NCI-H1930 (cell line): ENCODE measurements at places on chromosomes 16 and 17.

- DNase-seq, result no peak
Observed at GRCh38 chr16:48536614-48537200, 73.3 kb downstream of the N4BP1 start.

- no peak for DNase-seq
Observed at GRCh38 chr16:86430814-86431213, 79.5 kb upstream of the FOXF1 start.

GRCh38 chr16:875182-876040 is 74.9 kb upstream of the GNG13 start:
- DNase-seq, result no peak

DNA sequence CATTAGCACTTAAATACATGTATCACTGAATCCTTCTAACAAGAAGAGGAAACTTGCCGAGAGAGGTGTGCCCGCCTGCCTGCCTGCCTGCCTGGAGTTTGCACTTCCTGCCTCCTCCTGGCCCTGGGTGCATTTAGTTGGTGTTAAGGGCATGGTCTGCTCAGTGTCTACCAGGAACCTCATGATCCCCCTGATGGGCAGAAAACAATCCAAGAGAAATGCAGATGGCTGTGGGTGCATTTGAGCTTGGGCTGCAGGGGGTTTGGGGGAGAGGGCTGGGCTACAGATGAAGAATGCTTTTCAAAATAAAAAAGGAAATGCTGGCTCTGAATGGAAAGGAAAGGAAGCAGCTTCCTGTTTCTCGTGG is 10.1 kb downstream of the KSR1 start:
- DNase-seq, result no peak

DNA sequence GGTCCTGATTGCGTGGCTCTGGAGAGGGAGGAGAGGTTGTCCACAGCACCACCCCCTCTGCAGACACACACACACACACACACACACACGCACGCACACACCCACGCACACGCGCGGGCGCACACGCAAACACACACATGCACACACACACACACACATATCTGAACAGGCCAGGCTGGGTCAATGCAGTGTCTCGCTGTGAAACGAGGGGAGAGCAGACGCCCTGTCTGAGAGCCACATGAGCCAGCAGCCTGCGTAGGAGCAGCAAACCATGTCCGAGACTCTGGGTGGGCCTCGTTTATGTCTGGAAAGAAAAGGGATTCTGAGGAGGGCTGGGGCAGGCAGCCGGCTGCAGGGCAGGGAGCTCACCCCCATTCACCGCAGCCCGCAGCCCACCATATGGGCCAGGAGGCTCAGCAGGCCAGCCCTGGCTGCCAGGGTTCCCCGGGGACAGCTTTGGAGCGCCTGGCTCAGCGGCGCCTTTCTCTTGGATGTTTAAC is 93.3 kb upstream of the TNRC6C start:
- DNase-seq, result no peak
